ENCODE measurements at places on chromosomes 2 and 18. TPM values are rescaled to one million over a fixed set of nuclear protein-coding genes. Genes with fewer than 3 reads are reported as not detected.
A peak's percentile ranks its signal among the peaks of the same experiment; 100 is the strongest.

DNA sequence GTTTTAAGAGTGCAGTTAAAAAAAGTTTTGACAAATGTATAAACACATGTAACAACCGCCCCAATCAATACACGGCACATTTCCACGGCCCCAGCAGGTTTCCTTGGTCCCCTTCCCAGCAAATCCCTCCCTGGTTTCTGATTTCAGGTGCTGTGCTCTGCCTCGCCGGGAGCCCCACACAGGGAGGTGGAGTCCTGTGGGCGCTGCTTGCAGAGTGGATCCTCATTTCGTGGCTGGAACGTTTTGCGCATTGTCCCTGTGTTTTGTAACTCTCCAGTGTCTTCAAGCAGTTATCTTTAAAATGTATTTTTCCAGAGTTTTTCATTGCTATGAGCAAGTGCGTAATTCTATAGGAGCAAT lies 124.8 kb downstream of the GALR1 start:
- no peak overlapping the region for H3K4me3 ChIP-seq
- DNase-seq = no peak
- H3K27me3 ChIP-seq = no peaks in the 10 kb centered on the region
- peaks cover 11% of the 10 kb centered on the region for H3K36me3 ChIP-seq

DNA sequence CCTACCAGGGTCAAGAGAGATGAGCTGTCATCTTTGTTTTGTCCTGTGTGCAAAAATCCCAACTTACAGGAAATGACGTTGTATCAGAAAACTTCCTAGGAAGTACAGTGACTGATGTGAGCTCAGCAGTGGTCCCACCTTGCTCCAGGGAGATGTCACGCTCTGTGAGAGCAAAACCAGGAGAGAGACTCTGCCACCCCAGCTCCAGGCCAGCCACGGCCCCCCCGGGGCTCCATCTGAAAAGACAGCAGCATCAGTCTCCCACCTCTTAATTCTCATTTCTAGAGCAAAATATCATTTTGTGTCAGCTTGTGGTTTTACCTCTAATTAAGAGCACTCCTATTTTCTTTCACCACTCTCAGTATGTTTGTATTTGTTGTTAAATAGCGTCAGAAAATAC lies 57.5 kb downstream of the MYL12B start:
- no peak overlapping the region for H3K4me3 ChIP-seq
- peaks cover 14% of the 10 kb centered on the region for H3K36me3 ChIP-seq
- peaks cover 9% of the 10 kb centered on the region for H3K27me3 ChIP-seq
- peaks cover 11% of the 10 kb centered on the region for H3K4me1 ChIP-seq

DNA sequence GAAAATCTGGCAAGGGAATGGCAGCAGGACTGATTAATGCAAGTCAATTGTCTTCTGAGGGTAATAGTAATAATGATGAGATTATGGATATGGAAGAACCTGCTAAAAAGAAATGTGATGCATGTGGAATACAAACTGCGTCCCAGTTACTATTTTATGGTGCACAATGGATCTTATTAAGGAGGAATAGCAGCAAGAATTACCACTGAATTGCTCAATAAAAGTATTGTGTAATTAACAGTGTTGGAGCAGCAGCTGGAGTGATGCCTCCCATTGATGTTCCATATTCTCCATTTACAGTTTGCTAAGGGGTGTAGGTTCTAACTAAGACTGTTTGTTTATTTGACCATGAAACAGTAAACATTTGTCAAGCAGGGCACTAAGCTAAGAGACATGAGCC lies 167.9 kb downstream of the HRH4 start:
- DNase-seq = no peak
- no peak overlapping the region for H3K4me3 ChIP-seq
- peaks cover 23% of the 10 kb centered on the region for H3K4me1 ChIP-seq
- H3K27me3 ChIP-seq = peaks cover 4% of the 10 kb centered on the region

DNA sequence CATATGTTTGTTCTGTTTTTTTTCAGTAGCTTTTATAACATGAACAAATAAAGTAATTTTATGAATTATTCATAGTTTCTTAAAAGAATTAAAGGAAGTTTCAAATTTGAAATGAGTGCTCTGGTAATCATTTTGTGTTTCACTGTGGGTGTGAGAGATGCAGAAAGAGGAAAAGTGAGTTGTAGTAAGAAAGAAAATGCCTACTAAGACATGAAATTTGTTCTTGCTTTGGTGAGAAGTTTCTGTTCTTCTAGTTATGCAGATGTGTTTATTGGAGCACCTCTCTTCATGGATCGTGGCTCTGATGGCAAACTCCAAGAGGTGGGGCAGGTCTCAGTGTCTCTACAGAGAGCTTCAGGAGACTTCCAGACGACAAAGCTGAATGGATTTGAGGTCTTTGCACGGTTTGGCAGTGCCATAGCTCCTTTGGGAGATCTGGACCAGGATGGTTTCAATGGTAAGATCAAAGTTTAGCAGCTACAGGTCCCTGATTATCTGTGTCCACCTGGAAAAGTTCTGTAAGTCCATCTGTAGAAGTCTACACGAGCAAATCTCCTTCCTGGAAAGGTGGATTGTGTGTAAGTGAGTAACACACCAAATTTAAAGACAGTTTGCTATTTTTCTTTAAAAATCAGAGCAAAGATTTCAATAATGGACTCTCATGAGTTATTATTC lies 51.4 kb downstream of the ITGAV start:
- no peak for DNase-seq
- H3K27ac ChIP-seq = no peak overlapping the region
- no peak overlapping the region for H3K4me3 ChIP-seq
- peaks cover 10% of the 10 kb centered on the region for H3K4me1 ChIP-seq
- H3K27me3 ChIP-seq = no peaks in the 10 kb centered on the region

DNA sequence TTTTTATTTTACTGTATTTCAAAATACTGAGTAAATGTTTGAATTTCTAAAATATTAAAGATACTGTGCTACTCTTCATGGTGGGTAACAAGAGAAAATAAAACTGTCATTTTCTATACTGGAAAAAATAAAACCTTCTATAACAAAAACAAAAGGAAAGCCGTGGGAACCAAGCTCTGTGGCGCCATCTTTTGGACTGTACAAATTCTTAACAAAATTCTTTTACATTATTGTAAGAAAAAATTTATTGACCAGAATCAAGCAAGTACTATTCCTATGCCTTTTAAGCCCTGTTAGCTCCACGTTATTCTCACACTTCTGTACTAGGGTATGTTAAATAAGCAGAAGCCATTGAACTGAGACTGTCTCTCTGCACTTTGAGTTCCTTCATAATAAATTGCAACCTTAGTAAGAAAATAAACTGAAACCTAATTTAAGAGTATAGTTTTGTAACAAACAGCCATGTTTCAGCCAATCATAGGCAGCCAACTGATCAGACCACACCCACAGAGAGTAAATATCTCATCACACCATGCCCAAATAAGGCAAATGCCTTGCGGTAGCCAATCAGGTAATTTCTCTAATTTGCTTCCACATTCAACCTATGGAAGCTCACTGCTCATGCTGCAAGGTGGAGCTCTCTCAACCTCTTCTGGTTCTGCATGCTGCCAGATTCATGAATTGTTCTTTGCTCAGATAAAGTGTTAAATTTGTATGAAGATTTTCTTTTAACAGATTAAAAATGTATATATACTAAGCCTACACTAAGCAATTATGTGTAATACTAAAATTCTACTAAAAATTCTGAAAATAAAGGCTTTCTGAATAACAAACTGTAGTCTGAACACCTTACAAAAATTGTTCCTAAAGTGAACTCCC lies 42.2 kb downstream of the HIBCH start:
- H3K4me1 ChIP-seq = peaks cover 22% of the 10 kb centered on the region
- H3K27ac ChIP-seq = no peak overlapping the region
- DNase-seq = no peak
- no peak overlapping the region for H3K4me3 ChIP-seq

- H3K36me3 ChIP-seq = no peaks in the 10 kb centered on the region
- H3K4me1 ChIP-seq = peaks cover 91% of the 10 kb centered on the region
- H3K4me3 ChIP-seq = no peak overlapping the region
- DNase-seq = no peak
- H3K27me3 ChIP-seq = no peaks in the 10 kb centered on the region
Measured at GRCh38 chr18:55416791-55417190, 171.2 kb downstream of the TCF4 start.

DNA sequence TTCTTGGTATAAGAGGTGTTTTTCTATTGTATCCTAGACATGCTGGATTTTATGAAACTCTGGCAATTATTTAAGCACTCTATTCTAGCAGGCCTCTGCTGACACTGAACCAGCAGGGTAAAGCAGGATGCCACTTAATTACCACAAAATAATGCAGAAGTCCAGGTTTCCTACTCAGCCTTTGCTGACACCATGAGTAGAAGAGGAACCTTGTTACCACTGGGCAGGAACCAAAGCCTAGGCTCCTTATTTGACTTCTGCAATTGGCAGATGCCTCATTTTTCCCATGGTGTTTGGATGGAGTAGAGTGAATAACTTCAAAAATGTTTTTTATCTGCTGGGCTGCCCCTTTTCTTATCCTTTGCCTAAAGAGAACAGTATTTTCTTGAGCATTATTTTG lies 60.8 kb downstream of the THNSL2 start:
- H3K36me3 ChIP-seq = 0 out of 2 replicates have a peak, but pooled peaks cover 3% of the 10 kb centered on the region
- H3K27me3 ChIP-seq = peaks cover 2% of the 10 kb centered on the region
- peaks cover 10% of the 10 kb centered on the region for H3K4me1 ChIP-seq
- no peak overlapping the region for H3K27ac ChIP-seq
- DNase-seq = no peak

BBS5 gene
- 1.6 TPM for total RNA-seq

MREG gene
- 23.0 TPM for total RNA-seq

DNA sequence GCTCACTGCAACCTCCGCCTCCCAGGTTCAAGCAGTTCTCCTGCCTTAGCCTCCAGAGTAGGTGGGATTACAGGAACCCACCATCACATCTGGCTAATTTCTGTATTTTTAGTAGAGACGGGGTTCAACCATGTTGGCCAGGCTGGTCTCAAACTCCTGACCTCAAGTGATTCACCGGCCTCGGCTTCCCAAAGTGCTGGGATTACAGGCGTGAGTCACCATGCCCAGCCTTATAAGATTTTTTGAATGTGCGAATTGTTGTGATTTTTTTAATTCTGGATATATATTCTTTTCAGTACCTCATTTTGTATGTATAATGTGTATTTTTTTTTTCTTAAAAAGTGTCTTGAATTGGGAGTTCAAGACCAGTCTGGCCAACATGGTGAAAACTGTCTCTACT lies 42.0 kb upstream of the CCDC150 start:
- no peak for DNase-seq
- H3K36me3 ChIP-seq = no peaks in the 10 kb centered on the region
- peaks cover 11% of the 10 kb centered on the region for H3K4me1 ChIP-seq

DNA sequence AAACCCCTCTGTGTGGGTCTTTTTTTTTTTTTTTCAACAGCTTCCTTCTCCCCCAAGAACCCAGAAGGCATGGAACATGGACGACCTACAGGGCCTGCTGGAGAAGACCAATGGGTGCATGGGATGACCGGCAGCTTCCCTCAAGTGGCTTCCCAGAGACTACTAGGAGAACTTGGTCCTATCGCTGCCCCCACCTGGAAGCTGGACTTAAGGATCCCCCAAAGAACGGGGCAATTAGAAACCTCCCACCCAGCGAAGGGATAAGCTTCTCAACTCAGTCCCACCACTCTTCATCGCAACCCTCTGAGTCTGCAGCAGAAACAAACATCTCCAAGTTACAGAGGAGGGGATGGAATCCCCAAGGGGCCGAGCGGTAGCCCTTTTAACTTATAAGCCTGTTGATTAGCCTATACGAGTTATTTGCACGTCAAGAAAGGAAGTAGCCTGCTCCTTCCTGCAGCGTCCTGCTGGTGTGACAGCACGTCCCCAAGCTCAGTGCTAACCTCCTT lies 1.4 kb downstream of the ACTR1B start:
- DNase-seq = no peak
- no peaks in the 10 kb centered on the region for H3K27me3 ChIP-seq
- peaks cover 26% of the 10 kb centered on the region for H3K4me1 ChIP-seq
- H3K27ac ChIP-seq = peak overlapping the region; percentile 95

NAPG gene
- total RNA-seq = 25.8 TPM

RAD51AP2 gene
- total RNA-seq = 0.30 TPM

- H3K4me1 ChIP-seq = 0 out of 2 replicates have a peak, but pooled peaks cover 3% of the 10 kb centered on the region
- no peaks in the 10 kb centered on the region for H3K36me3 ChIP-seq
- DNase-seq = no peak
Measured at GRCh38 chr2:147716906-147717305, 127.9 kb upstream of the ACVR2A start.

DNA sequence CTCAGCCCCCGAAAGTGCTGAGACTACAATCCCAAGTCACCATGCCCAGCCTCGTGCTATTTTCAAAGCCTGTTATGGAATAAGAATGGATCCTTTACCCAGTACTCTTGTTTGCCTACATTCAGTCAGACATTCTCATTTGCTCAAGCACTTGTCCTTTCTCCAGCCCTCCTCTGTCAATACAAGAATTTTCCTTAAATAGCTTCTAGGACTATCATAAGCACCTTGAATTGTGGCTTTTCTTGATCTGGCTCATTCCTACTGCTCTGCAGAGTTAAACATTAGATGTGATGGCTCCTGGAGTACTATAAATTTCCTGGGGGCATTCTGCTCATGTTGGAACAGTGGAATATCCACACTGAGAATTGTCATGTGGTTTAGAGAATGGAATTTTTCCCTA lies 506.1 kb downstream of the ARHGAP15 start:
- DNase-seq = no peak
- H3K27ac ChIP-seq = no peak overlapping the region
- H3K27me3 ChIP-seq = 0 out of 2 replicates have a peak, but pooled peaks cover 3% of the 10 kb centered on the region
- H3K4me1 ChIP-seq = no peaks in the 10 kb centered on the region
- no peak overlapping the region for H3K4me3 ChIP-seq

DNA sequence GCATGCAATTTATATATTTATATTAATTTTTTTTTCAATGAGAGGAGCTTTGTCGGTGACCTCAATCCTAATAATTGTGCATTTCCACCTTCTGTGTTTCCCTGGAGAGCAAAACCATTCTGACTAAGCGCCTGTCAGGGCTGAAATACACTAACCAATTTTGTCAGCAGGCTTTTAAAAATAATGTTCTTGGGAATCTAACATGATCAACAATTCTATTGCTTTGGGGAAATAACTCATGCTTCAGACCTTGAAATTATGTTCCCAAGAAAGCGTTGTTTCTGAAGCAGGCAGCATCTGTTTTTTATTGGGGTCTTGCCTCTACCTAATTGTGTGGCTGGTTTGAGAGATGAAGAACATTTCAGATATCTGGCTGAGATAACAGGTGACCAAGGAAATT lies 129.1 kb upstream of the ALKAL2 start:
- no peaks in the 10 kb centered on the region for H3K36me3 ChIP-seq
- H3K4me3 ChIP-seq = no peak overlapping the region
- H3K27ac ChIP-seq = no peak overlapping the region
- H3K27me3 ChIP-seq = peaks cover 3% of the 10 kb centered on the region

Data from WTC11 (cell line).